NCI-H774 (cell line): ENCODE measurements at places on chromosomes 11 and 22.

DNA sequence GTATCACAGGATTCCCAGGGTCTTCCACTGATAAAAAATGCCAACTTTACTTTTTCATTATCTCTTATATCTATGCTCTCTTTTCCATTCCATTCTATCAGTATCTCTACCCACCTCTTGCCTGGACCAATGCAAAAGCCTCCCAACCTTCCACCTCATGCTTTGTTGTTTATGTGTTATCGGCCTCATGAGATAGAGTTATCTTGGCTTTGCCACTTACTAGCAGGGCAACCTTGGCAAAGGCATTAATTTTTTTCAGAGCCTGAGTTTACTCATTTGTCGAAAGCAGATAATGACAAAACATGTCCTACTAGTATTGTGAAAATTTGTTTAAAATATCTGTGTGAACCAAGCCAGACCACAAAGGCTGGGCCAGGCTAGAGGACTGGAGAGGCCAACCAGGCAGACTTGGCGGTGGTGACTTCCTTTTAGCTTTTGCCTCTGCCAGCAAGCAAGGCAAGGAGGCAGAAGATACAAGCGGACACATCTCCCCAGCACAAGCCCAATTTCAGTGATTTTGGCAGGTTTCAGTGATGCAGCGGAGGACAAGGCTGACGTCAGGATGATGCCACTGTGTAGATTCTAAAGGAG lies 106.9 kb downstream of the ADAMTS15 start:
- DNase-seq: no peak

GRCh38 chr11:32316858-32317642 lies 118.3 kb downstream of the WT1 start:
- no peak for DNase-seq

- DNase-seq: peak; percentile 37
Measured at GRCh38 chr11:111063726-111064517, 181.6 kb upstream of the POU2AF2 start.

- DNase-seq: no peak
Measured at GRCh38 chr11:75472081-75472732, 39.2 kb upstream of the KLHL35 start.

GRCh38 chr11:28559492-28559891 lies 451.3 kb downstream of the METTL15 start:
- no peak for DNase-seq

DNA sequence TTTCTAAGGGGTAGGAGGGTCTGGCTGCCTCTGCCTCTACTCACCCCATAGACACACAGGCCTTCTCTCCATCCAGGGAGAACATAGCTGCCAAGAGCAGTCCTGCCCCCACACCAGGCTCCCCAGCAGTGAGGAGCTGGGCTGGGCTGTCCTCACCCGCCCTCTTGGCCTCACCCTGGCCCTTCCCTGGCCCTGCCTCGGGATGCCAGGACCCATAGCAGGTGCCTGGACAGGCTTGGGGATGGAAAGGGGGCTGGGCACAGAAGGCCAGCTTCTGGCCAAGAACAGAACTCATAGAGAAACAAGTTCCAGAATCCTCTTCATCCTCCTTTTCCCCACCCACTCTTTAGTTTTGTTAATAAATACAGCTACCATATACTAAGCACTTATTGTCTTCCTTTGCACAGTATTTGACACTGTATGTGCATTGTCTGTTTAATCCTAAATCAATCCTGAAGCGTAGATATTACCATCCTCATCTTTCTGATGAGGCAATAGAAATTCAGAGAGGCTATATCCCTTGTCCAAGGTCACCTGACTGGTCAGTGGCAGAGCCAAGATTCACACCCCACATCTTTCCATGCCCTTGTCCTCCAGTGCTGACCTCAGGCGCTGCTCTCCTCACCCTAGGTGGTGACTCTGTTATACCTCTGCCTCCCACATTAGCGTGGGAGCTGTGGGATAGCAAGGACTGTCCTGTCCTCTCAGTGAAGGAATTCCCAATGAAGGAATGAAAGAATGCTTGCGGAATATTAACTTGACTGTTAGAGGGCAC lies 22.0 kb upstream of the MYOD1 start:
- no peak for DNase-seq

GRCh38 chr11:79212741-79213190 lies 228.1 kb downstream of the TENM4 start:
- no peak for DNase-seq

GRCh38 chr22:44325718-44326490 lies 13.2 kb upstream of the SHISAL1 start:
- no peak for DNase-seq
